ENCODE measurements at places on chromosomes 2 and 18.
A peak's percentile ranks its signal among the peaks of the same experiment; 100 is the strongest.

DNA sequence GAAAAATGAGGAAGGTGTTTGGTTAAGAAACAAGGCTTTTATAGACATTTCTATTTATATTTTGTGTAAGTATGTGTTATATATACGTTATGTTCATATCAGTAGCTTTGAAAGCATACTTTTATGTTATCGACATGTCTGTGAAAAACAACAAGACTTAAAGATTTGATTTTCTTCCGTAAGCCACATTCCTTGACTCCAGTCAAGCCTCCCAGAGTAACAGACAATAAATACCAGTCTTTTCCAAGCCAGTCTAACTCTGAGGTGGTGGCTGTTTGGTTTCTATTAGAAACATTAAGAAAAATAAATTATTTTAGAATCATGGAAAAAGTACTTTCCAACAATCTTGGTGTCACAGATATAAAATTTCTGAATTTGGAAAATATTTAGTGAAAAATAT is 16.3 kb upstream of the ITGAV start:
- DNase-seq, result no peak

DNA sequence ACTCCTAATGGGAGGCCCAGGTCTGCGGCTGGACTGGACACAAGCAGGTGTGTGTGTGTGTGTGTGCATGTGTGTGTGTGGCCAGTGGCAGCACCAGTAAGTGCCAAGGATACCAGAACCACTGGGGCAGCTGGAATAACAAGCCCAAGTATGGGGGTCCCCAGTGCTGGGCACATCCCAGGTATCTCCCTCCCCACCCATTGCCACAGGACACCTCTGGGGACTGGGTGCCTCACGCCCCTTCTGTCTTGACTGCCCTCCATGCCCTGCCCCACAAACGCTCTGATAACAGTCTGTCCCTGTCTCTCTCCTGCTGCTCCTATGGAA is 9.0 kb downstream of the SPEG start:
- no peak for DNase-seq

DNA sequence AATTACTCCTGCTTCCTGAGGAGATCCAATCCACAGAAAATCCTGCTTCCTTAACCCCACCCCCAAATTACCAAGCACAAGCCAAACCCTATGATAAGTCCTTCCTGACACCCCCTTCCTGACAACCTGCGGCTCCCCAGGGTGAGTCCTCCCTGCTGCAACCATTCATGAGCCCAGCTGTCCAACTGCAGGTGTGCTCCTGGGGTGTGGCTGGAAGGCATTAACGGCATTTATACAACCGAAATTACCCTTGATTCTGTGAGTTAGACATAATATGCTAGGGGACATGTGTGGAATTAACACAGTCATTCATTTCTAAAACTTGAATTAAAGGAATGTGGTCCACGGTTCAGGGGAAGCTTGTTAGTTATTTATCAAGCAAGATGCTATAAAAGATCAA is 119.0 kb upstream of the ALKAL2 start:
- DNase-seq, result no peak

DNA sequence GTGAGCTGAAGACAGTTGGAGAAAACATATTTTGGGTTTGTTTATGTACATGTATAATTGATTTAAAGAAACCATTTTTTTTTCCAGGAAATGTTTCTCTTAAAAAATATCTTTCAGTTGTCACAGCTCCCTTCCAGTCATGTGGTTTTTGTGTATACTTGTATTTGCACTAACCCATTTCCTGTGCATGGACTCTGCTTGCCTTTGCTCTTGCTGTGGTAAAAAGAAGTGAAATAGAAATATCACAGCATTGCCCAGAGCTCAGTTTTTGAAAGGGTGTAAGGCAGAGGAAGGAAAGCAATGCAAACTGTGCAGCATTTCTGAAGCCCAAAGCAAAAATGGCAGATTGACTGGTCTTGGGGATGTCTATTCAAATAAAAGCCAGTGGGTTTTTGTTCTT is 10.4 kb upstream of the DOCK10 start:
- peak; percentile 35 for DNase-seq

DNA sequence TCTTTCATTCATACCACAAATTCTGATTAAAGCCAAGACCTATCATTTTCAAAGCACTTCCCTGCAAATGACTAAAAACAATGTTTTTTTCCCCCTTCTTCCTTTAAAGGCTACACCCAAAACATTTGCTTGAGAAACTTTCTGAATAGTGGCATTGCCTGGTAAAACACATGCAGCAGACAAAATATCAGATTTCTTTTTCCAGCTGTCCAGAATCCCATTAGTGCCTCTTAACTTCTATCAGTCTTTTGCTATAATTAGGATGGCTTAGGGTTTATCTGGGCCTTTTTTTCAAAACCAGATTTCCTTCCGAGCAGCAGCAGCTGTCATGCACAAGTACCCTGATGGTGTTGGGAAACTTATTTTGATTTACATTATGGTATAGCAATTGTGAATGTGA is 50.6 kb downstream of the ALPK2 start:
- no peak for DNase-seq

- peak; percentile 55 for DNase-seq
Observed at GRCh38 chr2:96556441-96557330, 20.1 kb downstream of the ARID5A start.

GRCh38 chr2:12051831-12052230 is 305.4 kb downstream of the LPIN1 start:
- DNase-seq, result no peak

- DNase-seq, result no peak
Observed at GRCh38 chr2:120305296-120305695, 40.6 kb upstream of the INHBB start.

DNA sequence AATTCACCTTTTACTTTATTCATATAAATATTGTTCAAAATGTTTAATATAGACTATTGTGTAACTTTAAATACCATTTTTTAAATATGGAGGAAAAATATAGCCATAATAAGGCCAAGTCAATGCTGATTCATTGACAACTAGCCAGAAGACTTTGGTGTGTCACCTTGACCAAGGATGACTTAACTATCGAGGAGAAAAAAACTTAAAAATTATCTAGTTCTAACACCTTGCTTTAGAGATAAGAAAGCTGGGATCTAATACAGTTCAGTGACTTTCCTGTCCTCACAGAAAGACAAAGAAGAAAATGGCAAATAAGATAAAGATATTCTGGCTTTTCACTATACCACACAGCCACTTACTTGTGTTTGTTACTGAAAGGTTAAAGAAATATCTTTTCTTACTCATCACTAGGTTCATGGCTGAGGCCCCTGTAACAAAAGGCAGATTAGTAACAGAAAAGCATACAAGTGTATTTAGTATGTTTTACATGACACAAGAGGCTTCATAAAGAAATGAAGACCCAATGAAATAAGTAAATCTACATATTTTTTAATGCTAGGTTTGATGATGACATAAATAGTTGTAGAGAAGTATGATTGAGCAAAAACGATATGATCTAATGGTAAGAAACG is 65.9 kb upstream of the LRRTM1 start:
- DNase-seq, result no peak

DNA sequence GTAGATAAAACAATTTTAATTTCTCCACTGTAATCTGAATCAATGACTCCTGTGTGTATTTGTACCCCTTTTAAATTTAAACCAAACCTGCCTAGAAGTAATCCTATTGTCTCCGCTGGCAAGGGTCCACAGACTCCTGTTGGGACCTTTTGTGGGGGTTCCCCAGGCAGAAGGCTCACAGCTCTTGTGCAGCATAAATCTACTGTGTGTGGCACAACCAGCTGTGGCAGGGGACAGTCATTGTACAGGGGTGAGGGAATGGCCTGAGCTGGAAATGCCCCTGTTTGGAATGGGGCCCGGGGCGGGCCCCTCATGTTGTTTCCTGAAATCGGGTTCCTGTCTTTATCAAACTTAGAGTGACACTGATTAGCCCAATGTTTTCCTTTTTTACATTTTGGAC is 318.2 kb upstream of the FAM98A start:
- no peak for DNase-seq

GRCh38 chr2:134304394-134305108 is 50.7 kb downstream of the MGAT5 start:
- no peak for DNase-seq

DNA sequence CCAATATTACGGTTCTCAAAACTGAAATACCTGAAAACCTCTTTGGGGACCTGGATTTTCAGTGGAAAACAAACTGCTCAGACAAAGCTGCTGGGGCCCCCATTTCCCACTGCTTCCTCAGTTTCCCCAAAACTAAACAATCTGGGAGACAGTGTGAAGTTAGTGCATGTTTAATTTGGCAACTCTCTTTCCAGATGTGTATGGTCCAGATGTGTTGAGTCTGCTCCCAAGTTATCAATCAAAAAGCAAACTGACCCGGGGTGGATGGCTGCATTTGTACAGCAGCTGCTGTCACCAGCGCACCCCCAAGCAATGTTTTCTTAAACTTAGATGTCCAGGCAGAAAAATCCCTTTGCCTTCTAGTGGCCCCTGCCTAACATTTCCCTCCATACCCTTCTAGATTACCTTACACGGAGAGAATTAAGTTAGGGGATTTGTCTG is 136.9 kb downstream of the COPS8 start:
- DNase-seq, result no peak

GRCh38 chr18:22827741-22828140 is 105.4 kb upstream of the RBBP8 start:
- DNase-seq, result no peak

DNA sequence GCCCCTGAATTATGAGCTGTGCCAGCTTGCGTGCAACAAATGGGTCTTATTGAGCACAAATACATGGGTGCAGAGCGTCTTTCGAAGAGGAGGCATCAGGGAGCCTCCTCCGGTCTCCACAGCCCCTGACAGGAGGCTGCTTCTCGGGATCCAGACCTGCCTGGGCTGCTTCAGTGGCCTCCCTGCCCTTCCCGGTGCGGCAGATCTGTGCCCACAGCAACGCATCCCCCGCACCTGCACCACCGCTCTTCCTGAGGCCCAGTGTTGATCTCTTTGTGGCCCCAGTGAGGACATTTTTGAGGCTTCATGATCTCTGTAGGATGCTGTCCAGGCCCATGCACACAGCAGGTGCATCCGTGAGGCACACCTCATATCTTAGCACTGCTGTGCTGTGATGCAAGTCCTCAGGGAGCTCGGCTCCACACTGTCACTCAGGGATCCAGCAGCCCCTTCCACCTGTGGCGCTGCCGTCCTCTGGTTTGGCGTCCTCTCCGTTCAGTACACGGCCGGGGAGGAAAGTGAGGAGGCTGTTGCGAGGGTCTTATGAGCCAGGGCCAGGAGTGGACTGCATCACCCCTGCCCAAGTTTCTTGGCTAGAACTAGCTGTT is 17.4 kb downstream of the RTP5 start:
- DNase-seq, result no peak

DNA sequence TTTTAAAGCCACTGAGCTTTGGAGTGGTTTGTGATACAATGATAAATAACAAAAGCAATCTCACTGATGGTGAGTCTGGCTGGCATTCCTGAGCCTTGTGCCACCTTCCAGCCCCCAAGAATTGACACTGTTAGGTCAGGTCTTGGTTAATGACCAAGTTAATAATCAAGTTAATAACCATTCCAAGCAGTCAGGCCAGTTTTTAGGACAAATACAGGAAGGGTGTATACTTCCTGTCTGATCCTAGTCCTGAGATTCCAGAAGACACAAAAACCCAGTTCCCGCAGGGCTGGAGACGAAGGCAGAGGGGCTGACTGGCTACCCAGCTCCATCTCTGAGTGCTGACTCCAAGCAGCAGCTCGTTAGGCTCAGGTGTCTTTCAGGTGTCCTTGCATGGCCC is 74.6 kb upstream of the LAPTM4A start:
- no peak for DNase-seq

GRCh38 chr2:110876167-110876999 is 144.0 kb downstream of the ACOXL start:
- peak; percentile 13 for DNase-seq

- peak; percentile 63 for DNase-seq
Observed at GRCh38 chr2:98730707-98731040, 258 bp downstream of the MGAT4A start.

GRCh38 chr2:234178330-234179030 is 128.0 kb downstream of the SPP2 start:
- no peak for DNase-seq

DNA sequence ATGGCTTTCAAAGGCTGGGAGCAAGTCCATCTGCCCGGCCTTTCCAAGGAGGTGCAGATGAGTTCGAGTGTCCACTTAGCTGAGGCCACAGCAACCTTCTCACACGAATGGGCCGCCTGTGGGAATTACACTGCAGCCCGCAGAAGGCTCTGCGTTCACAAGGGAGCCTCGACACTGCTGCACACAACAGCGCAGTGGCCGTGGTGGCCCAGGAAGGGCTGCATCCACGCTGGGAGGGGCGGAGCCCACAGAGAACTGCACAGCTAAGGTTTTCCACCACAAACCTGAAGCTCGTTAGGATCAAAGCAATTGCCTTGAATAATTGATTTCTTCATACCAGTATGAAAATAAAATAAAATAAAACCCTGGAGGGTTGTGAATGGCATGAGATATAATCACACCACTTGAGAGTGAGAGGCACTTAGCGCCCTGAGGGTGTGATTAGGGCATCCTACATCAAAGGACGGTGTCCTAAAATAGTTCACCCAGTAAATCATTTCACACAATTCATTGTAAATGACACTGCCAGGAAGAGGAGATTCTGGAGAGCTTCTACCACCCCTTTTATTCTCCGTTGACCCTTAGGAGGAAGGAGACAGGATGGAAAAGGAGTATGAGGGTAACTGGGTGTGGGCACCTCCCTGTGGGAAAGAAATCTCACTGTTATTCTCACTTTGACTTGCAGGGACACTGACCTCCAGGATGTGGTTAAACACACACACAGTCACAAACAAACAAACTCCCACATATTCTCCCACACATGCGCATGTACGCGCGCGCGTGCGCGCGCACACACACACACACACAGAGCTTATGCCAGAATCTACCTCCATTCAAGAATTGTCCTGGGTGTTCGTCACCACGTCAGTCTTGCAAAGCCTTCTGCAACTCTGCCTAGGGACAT is 256.6 kb upstream of the ID2 start:
- DNase-seq, result peak; percentile 30

DNA sequence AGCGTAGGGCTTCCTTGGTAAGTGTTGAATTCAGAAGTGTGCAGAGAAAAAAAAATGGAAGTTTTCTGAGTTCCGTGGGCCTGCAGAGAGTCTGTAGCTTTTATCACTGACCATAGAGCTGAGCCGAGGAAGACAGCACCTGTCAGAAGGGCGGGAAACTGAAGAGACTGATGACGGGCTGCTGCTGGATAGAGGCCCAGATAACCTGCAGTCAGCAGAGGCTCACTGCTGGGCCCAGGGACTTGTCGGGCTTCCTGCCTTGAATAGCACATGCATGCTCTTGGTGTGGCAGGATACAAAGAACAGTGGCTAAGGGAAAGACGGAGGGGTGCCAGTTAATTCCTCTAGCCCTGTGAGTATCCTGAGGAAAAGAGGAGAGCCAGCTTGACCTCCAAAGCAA is 166.4 kb downstream of the MGAT5 start:
- DNase-seq, result no peak
